ENCODE measurements at places on chromosomes 6 and 20.
A peak's percentile ranks its signal among the peaks of the same experiment; 100 is the strongest.

- DNase-seq = peak; percentile 30
These were observed 309.9 kb upstream of the CDYL start for GRCh38 chr6:4466261-4466660.

DNA sequence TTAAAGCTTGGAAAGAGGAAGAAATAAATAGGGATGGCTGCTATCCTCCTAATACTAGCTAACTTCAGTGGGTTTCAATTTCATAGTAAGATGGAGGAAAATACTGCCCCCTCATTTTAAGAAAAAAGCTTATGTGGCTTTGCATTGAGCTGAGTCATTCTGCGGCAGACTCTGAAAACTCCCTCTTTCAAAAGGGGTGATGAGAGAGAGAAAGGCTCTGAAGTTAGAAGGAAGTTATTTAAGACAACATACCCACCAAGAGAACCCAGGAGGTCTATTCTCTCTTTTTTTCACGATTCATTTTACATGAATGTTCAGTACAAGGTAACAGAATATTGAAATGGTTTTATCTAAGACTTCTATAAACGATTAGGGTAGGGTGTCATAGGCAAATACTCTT lies 4.5 kb downstream of the PRDM13 start:
- DNase-seq = no peak

DNA sequence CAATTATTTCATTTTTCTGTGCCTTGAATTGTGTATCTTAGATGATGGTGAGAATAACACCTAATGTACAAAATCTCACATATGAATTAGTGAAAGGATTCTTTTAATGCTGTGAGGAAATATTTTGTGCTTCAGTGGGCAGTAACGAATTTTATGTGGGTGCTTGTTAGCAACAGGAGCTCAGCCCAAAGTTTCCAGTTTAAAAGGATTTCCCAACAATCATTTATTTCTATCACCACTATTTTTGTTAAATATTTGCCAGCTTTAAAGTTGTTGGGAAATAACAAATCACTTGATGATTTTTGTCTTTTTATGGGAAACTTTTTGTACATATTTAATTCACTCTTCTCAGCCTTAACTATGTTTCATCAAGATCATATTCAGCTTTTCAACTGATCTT lies 111.8 kb downstream of the QKI start:
- DNase-seq = no peak

DNA sequence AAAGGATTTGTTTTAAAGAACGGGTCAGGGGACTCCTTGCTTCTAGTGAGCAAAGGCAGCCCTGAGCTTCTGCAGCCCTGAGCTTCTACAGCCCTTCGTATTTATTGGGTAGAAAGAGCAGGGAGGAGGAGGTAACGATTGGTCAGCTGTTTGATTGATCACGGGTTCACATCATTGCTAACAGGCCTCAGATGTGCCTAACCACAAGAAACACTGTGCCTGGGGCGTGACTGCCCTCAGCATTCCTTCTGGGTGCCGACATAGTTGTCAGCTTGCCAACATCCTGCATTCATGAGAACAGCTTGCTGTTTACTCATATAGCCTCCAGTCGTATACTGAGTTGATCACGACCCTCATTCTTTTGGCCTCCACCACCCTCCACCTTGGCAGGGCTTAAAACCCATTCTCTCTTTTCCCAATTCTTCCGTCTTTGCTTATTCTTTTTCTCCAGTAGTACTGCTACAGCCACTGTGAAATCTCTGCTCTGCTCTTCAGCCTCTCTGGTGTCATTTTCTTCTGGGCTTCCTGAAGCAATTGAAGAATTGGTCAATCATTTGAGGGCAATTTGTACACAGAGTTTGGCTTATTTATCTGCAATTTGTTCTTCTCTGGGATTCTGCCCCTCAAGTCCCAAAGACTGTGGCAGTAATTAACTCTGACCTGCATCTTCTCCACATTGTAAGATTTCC lies 25.4 kb upstream of the NOP56 start:
- no peak for DNase-seq

DNA sequence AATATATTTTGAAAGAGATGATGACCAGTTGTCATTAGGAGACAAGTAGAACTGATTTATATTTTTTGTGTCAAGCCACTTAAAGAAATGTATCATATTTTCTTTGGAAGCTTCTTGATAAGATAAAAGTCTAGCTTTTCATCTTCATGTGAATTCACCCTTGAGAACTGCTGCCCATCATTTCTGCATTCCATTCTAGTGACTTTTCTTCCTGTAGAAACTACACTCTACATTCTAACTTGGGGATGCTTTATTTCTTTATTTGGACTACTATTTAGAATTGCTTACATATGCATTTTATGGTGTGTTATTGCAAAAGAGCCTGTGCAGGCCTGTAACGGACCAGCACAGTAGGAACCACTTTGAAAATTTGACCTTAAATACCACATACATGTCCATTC lies 335.0 kb upstream of the KCNQ5 start:
- no peak for DNase-seq

DNA sequence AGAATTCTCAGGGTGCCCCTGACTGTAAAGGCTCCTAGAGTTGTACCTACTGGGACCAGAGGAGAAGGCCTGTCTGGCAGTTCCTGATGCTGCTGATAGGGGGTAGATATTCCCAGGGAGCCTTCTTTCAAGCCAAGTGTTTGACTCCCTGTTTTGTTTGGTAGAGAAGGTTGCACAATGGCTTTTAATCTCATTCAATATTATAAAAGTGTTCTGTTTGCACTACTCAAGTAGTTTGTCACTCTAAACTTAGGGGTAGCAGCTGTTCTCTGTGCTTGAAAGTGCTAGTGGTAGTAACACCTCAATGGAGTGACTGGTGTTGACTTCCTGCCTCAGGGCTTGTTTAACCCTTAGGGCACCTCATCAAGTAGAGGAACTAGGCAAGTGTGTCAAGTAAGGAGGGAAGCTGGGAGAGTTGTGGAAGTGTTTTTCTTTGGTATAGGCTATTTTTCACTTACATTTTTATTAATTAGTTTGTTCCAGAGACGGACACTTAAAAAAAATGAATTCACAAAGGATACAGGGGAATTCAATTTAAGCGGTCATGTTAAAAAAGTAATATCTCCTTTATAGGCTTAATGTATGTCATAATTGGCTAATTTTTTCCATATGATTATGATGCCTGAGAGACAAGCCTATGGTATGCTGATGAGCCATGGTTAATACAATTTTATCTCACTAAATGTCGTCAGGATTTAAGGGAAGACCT lies 38.1 kb downstream of the BICRAL start:
- DNase-seq = peak; percentile 16

GRCh38 chr6:131366223-131366622 lies 206.8 kb upstream of the ARG1 start:
- no peak for DNase-seq

- DNase-seq = no peak
These were observed 15.2 kb downstream of the NPEPL1 start for GRCh38 chr20:58707770-58708169.

- no peak for DNase-seq
These were observed 8.7 kb downstream of the CST3 start for GRCh38 chr20:23629017-23629541.

GRCh38 chr6:64263778-64264177 lies 628.2 kb downstream of the PHF3 start:
- DNase-seq = no peak

DNA sequence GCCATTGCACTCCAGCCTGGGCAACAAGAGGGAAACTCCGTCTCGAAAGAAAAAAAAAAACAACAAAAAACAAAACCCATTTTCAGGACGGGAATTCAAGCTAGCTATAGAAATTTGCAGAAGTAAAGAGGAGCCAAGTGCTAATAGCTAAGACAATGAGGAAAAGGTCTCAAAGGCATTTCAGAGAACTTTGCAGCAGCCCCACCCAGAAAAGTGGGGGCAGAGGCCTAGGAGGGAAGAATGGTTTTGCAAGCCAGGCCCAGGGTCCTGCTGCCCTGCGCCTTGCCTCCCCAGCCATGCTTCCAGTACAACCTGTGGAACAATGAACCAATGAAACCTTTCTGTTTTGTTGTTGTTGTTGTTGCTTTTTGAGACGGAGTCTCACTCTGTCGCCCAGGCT lies 38.3 kb upstream of the SAMHD1 start:
- DNase-seq = no peak

- DNase-seq = no peak
These were observed 474.2 kb downstream of the KIF16B start for GRCh38 chr20:16098890-16099639.

DNA sequence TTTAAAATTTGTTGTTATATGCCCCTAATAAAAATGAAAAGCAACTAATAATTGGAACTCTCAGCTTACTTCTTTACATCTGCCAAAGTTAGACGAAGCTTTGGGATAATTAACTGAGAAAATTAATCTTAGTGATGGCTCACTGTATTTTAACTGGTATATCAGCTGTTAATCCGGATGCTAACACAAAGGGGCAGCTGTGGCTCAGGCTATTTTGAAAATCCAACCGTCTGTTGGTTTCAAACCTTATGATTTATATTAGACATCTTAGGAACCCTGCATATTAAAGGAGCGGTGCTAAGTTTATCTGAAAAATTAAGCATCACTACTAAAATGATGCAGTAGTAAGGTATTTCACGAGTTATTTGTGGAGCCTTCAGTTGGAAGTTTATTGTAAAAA lies 96.6 kb downstream of the AKAP7 start:
- no peak for DNase-seq

DNA sequence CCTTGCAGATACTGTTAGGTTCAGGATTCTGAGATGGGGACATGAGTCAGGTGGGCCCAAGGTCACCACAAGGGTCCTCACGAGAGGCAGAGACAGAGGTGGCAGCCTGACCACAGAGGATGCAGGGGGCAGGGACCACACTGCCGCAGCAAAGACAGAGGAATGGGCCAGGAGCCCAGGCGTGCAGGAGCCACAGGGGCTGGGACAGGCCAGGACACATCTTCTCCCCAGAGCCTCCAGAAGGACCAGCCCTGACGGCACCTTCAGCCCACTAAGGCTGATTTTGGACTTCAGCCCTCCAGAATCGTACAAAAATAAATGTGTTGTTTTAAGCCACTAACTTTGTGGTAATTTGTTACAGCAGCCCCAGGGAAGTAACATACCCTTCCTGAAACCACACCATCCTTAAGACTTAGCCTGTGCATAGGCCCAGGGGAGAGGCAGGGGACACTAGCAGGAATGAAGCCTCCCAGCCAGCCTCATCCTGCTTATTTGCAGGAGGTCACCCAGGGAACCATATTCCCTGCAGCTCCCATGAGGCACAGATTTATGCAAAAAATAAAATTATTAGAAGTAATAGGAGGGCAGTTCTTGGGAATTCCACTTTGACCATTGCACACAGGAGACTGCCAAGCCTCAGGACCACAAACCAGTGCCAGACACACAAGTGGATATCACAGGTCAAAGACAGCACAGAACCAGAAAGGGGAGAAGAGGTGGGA lies 119.3 kb upstream of the CST7 start:
- DNase-seq = no peak

GRCh38 chr6:128074567-128074966 lies 173.7 kb upstream of the THEMIS start:
- no peak for DNase-seq

GRCh38 chr20:46311039-46311650 lies 2.8 kb upstream of the CDH22 start:
- DNase-seq = no peak

DNA sequence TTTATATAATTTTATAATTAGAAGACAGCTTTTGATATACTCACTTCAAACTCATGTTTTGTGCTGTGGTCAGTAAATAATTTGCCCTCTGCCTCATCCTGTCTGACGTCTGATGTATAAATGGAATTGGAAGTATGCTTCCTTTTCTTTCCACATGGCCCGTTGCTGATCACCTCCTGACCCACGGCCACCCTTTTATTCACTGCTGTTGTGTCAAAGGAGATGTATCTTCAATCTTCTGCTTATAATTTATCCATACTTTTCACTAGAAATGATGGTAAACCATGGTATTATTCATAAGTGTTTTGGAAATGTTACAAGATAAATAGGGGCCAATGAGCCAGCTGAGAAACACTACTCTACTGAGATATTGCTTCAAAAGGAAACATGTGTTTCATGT lies 841.8 kb downstream of the PHF3 start:
- DNase-seq = no peak

GRCh38 chr6:129555206-129555832 lies 154.7 kb downstream of the ARHGAP18 start:
- DNase-seq = no peak

GRCh38 chr20:15976047-15976736 lies 597.1 kb downstream of the KIF16B start:
- no peak for DNase-seq

DNA sequence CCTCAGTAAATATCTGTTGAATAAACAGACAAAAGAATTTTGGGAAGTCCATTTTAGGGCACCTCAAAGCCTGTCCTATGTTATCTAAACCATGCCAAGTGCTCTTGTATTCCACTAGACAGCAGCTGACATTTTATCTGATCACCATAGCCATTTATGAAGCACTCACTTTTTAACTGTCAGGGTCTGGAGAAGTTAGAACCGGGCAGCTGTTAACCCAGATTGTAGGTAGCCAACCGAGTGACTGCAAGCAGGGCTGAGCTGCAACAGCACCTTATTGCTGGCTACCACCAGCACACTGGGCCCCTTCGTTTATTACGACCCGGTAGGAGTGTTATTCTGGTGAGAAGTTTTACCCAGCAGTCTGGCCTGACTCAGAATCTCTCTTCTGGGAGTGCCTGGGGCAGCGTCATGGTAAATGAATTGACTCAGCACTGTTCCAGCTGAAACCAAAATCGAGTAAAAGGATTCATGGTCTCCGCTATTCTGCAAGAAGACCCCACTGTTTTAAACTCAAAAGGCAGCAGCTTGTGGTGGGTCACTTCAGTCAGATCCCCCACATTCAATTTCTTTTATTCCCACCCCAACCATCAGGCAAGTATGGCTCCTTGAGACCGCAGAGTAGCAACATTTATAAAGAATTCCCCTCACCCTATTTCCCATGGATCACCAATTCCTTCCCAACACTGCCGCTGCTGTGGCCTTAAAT lies 1.7 kb downstream of the UBE2V1 start:
- DNase-seq = no peak

GRCh38 chr6:97060254-97060653 lies 135.7 kb downstream of the KLHL32 start:
- no peak for DNase-seq

DNA sequence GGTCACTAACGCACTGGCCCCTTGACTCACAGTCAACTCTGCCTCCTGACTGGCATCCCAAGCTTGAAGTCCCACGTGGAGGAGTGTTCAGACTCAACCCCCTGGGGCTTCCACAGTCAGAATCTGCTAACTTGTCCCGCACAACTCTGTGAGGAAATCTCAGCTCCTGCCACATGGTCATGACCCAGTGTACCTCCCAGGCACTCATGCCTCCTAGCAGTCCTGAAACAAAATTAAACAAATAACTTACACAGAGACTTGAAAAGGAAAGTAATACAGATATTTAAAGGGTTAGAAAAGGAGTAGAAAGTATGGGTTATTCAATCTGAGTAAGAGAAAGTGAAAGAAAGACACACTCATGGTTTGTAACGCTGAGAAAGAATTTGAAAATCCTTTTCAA lies 134.9 kb downstream of the GMDS start:
- DNase-seq = no peak

DNA sequence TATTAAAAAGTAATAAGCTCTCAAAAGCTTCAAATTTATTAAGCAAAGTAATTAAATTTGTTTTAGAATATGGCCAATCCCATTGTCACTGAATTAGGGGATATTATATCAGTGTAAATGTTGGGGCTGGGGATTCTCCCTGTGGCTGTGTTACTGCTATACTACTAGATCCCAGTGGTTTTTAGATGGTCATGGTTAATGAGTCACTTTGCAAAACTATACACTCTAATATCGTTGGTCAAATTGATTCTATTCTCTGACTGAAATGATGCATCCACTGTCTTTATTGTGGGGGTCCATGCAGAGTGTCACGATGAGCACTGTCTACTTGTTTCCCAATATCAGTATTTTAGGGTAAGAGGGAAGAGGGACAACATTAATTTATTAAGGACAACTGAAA lies 336.9 kb upstream of the PREP start:
- DNase-seq = no peak
